Spinal cord (tissue), 10 donors: ENCODE measurements at places on chromosomes 6 and 20. TPM values are rescaled to one million over a fixed set of nuclear protein-coding genes. Genes with fewer than 3 reads are reported as not detected.
A peak's percentile ranks its signal among the peaks of the same experiment; 100 is the strongest.

DNA sequence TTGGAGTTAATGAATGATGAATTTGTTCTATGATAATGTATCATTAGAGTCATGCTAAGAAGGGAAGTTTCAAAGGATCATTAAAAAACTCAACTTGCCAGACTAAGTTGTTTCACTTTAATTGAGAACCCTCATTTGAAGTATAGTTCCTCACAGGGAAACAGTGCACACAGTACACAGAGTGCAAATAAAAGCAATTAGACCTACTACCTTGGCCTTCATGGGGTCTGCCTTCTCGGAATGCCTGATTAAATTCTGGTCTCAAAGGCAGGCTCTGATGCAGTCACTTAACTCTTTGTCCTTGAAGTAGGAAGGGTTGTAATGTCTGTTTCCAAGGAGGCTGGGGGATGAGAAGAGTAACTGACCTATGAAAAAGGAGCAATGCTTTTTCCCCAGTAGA, 457.3 kb downstream of the TBC1D32 start:
- no peaks in the 10 kb centered on the region for H3K4me1 ChIP-seq
- no peak overlapping the region for H3K27ac ChIP-seq
- H3K27me3 ChIP-seq, result no peaks in the 10 kb centered on the region
- H3K4me3 ChIP-seq, result no peak overlapping the region
- no peak for DNase-seq

DNA sequence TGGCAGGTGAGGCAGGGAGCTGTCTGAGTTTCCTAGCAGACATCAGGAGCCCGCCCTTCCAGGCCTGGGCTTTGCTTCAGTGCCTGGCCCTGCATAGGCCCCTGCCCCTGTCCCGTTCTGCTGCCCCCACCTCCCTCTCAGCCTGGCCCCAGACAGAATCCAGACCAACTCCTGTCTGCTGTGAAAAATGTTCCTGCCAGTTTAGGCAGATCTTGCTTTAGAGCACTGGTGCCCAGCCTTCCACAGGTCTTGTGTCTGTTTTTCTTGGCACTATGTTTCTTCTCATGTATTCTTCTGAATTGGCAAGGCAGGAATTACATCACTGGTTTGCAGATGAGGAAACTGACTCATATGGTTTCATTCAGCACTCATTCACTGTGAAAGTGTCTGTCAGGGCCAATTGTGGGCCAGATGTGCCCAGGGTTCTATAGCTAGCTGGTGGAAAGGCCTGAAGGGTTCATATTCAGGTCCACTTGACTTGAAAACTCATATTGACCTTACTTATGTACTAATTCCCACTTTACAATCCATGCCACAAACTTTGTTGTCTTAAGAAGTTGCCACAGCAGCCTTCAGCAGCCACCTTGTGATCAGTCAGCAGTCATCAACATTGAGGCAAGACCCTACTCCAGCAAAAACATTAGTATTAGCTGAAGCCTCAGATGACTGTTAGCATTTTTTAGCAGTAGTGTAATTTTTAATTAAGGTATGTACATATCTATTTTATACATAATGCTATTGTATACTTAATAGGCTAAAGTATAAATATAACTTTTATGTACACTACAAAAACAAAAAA, 40.5 kb downstream of the HLA-F start:
- H3K27ac ChIP-seq, result no peak overlapping the region
- no peak for DNase-seq
- no peaks in the 10 kb centered on the region for H3K4me1 ChIP-seq
- H3K27me3 ChIP-seq, result no peaks in the 10 kb centered on the region
- no peak overlapping the region for H3K4me3 ChIP-seq
- no peaks in the 10 kb centered on the region for H3K36me3 ChIP-seq

- H3K4me1 ChIP-seq, result no peaks in the 10 kb centered on the region
- H3K36me3 ChIP-seq, result no peaks in the 10 kb centered on the region
- no peaks in the 10 kb centered on the region for H3K27me3 ChIP-seq
Observed at GRCh38 chr6:137792160-137793033, 74.7 kb upstream of the TNFAIP3 start.

DNA sequence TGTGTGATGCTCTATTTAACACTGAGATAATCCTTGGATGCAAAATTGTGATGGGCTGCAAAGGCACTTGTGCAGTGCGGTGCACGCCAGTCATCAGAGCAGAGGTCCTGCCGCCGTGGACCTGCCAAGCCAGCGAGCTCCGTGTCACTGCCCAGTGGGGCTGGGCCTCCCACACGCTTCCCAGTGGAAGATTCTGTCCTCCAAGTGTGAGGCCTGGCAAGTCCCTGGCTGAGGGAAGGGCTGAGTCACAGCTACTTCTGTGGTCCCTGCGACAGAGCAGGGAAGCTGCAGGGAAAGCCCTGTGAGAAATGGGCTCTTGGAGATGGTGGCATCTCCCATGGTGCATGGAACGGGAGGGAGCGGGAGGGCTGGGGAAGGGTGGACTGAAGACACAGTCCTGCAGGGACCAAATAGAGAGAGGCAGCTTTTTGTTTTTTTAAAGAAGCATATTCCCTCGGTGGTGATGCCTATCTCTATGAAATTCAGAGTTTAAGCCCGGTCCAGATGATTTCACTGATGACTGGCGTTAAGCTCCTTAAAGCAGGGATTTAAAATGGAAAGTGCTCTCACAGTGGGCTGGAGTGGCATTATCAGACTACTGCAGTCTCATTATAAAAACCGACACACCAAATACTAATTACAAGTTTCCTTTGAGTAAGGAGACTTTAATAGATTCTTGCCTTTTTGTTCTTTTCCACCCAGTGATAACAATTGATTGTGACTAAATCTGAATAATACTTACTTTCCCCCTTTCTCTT, 413.7 kb downstream of the QKI start:
- H3K27me3 ChIP-seq, result no peaks in the 10 kb centered on the region
- H3K36me3 ChIP-seq, result no peaks in the 10 kb centered on the region
- no peak for DNase-seq
- peaks cover 5% of the 10 kb centered on the region for H3K4me1 ChIP-seq
- no peak overlapping the region for H3K4me3 ChIP-seq

DNA sequence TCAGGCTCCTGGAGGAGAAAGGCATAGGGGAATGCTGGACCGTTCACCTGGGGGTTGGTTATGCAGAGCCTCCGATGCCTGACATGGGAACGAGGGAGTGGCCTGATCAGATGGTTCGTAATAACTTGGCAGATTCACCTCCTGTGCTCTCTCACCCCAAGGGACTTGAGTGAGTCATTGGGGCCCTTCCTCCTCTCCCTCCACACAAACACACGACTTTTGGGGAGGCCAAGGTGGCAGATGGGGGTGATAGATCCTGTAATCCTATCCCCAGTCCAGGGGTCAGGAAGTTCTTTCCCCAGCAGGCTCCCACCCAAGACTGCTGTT, 45.6 kb upstream of the ARFGEF2 start:
- H3K27me3 ChIP-seq, result no peaks in the 10 kb centered on the region
- H3K4me1 ChIP-seq, result no peaks in the 10 kb centered on the region
- no peak overlapping the region for H3K4me3 ChIP-seq
- H3K27ac ChIP-seq, result no peak overlapping the region

DNA sequence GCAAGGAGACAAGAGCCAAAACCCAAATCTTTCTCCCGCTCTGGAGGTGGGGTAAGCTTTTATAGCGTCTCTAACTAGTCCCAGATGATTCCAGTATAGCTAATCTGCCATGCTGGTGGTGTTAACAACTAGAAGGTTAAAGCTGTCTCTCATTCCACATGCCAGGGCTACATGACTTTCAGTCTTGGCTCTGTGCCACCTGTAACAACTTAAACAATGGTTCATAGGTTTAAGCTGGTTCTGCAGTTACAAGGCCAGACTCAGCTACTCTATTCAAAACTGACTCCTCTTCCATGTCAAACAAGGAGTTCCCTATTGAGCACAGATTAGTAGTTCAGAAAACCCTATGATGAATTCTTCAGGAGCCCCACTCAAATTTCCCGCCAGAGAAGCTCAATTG, 128.9 kb downstream of the ELOVL4 start:
- peaks cover 2% of the 10 kb centered on the region for H3K27me3 ChIP-seq
- DNase-seq, result no peak
- H3K4me3 ChIP-seq, result no peak overlapping the region
- no peaks in the 10 kb centered on the region for H3K36me3 ChIP-seq

GRCh38 chr6:23591761-23592160, 534.3 kb upstream of the NRSN1 start:
- no peaks in the 10 kb centered on the region for H3K4me1 ChIP-seq
- no peak overlapping the region for H3K27ac ChIP-seq
- H3K4me3 ChIP-seq, result no peak overlapping the region

- H3K27me3 ChIP-seq, result no peaks in the 10 kb centered on the region
- H3K27ac ChIP-seq, result no peak overlapping the region
- no peak for DNase-seq
- H3K36me3 ChIP-seq, result no peaks in the 10 kb centered on the region
- no peak overlapping the region for H3K4me3 ChIP-seq
Observed at GRCh38 chr6:16806363-16806762, 45.1 kb upstream of the ATXN1 start.

DNA sequence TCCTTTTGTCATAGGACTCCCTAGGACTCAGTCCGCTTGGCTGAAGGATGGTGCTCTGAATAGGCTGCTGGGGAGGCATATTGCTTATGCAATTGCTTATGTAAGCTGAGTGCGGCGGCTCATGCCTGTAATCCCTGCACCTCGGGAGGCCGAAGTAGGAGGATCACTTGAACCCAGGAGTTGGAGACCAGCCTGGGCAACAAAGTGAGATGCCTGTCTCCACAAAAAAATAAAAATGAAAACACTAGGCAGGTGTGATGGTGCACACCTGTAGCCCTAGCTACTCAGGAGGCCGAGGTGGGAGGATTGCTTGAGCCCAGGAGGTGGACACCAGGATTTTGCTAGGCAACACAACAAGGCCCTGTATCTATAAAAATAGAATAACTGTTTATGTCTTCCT, 81.3 kb downstream of the EYA2 start:
- no peak overlapping the region for H3K27ac ChIP-seq
- no peak for DNase-seq
- no peak overlapping the region for H3K4me3 ChIP-seq
- peaks cover 11% of the 10 kb centered on the region for H3K4me1 ChIP-seq
- H3K27me3 ChIP-seq, result no peaks in the 10 kb centered on the region

- peaks cover 38% of the 10 kb centered on the region for H3K36me3 ChIP-seq
- peak overlapping the region; percentile 48 for H3K4me3 ChIP-seq
- H3K4me1 ChIP-seq, result peaks cover 67% of the 10 kb centered on the region
- peaks cover 11% of the 10 kb centered on the region for H3K27me3 ChIP-seq
- DNase-seq, result no peak
- no peak overlapping the region for H3K27ac ChIP-seq
Observed at GRCh38 chr20:57391439-57392301, 474 bp downstream of the RBM38 start.

DNA sequence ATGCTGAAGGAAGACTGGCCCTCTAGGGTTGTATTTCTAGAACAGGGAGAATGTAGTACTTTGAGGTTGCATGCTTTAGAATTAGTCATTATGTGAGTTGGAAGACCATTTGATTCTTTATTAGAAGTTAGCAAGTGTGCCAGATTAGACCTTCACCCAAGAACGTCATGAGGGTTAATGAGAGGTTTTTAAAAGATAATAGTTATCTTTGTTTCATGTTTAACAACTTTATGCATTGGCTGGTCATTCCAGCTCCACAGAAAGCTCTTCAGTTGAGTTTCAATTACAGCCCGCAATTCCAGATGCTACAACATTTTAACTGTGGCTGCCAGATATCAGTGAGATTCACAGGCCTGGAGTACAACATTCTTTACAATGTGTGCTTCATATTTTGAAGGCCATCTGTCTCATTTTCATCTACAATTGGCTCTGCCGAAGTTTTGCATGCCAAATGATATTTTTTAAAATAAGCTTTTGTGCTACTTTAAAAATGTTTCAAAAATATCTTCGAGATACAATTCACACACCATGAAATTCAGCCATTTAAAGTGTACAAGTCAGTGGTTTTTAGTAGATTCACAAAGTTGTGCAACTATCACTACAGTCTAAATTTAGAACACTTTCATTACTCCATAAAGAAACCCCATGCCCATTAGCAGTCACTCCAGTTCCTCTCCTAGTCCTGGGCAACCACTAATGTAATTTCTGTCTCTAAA, 61.1 kb upstream of the FBXO30 start:
- H3K4me3 ChIP-seq, result no peak overlapping the region
- H3K36me3 ChIP-seq, result no peaks in the 10 kb centered on the region
- no peaks in the 10 kb centered on the region for H3K4me1 ChIP-seq
- H3K27ac ChIP-seq, result no peak overlapping the region
- DNase-seq, result peak; percentile 65

DNA sequence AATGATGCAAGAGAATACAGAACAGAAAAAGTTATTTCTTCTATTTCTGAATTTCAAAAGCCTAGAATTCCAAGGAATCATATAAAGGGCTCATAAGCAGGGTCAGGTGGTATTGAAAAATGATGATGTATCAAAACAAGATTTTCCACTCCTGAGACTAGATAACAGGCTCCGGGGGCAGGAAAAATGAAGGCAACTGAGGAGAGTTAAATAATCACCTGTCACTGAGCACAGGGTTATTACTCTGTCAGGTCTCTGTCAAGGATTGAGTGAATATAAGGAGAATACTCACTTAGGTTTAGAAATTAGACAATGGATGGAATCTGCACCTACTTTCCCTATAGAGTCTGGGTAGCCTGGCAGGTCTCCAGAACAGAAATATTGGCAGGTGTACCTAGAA, 76.1 kb upstream of the KHDRBS2 start:
- no peaks in the 10 kb centered on the region for H3K36me3 ChIP-seq
- DNase-seq, result no peak
- no peak overlapping the region for H3K27ac ChIP-seq
- H3K4me3 ChIP-seq, result no peak overlapping the region

DNA sequence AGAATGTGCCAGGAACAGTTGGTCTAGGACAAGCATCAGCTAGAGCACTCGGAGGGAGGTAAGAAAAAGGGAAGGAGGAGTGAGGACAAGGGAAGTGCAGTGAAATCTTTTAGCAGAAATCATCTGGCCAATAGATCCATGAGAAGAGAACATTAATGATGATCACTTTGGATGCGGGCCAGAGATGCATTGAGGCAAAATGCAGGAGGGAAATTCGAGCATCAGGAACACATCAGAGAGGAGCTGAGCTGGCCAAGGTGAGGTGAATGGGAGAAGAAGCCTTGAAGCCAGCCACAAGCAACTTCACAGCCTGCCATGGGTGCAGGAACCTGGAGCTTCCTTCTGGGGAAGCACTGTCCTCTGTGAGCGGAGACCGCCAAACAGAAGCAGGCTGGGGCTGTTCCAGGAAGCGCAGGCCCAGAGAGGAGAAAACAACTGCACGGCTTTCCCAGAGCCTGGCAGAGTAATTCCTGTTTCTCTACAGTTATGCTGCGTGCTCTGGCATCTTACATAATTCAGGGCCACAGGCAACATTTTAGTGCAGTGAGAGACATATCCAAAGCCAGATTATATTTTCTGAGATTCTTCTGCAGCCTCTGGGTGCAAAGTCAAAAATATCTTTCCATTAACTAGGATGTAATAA, 143.8 kb downstream of the F13A1 start:
- H3K4me1 ChIP-seq, result no peaks in the 10 kb centered on the region
- H3K27ac ChIP-seq, result no peak overlapping the region
- DNase-seq, result no peak
- no peaks in the 10 kb centered on the region for H3K27me3 ChIP-seq
- H3K36me3 ChIP-seq, result no peaks in the 10 kb centered on the region

- peaks cover 36% of the 10 kb centered on the region for H3K4me1 ChIP-seq
- no peak overlapping the region for H3K4me3 ChIP-seq
- H3K27me3 ChIP-seq, result peaks cover 2% of the 10 kb centered on the region
- DNase-seq, result no peak
- H3K36me3 ChIP-seq, result peaks cover 12% of the 10 kb centered on the region
Observed at GRCh38 chr20:37921341-37921929, 18.5 kb downstream of the VSTM2L start.

The DUSP15 gene
- total RNA-seq, result 13.3 TPM

The FOXP4 gene
- total RNA-seq, result 9.0 TPM

The SLC35F1 gene
- 68.7 TPM for total RNA-seq

The PTGIS gene
- total RNA-seq, result 18.4 TPM

The ZC2HC1B gene
- total RNA-seq, result 0.17 TPM

The RAB23 gene
- total RNA-seq, result 28.1 TPM

The CARMIL1 gene
- 22.9 TPM for total RNA-seq

The STMND1 gene
- 1.7 TPM for total RNA-seq

The SOBP gene
- total RNA-seq, result 30.0 TPM

The ARMC12 gene
- total RNA-seq, result 0.40 TPM
